ENCODE measurements at places on chromosomes 16 and 17. TPM values are rescaled to one million over a fixed set of nuclear protein-coding genes. Genes with fewer than 3 reads are reported as not detected.

DNA sequence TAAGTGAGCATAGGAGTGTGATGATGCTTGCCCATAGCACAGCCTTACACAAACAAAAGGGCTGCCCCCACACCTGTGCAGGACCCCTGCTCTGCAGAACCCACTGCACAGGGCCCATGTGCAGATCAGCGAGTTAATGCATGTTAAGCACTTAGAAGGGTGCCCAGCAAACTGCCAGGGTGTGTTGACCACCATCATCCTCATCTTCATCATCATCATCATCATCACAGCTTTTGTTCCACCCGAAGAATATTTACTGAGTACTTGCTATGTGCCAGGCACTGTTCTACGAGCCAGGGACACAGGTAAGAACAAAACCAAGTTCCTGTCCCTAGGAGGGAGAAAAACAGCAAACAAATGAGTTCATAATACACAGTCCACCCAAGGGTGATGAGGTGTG, 11.9 kb downstream of the WFDC1 start:
- no peak overlapping the region for H3K4me3 ChIP-seq
- peaks cover 16% of the 10 kb centered on the region for H3K4me1 ChIP-seq
- no peak for DNase-seq
- H3K36me3 ChIP-seq: no peaks in the 10 kb centered on the region
- peaks cover 26% of the 10 kb centered on the region for H3K27me3 ChIP-seq

- H3K36me3 ChIP-seq: no peaks in the 10 kb centered on the region
- H3K4me1 ChIP-seq: peaks cover 5% of the 10 kb centered on the region
- no peak for DNase-seq
- H3K27ac ChIP-seq: no peak overlapping the region
Observed at GRCh38 chr17:74282587-74283370, 8.7 kb downstream of the DNAI2 start.

DNA sequence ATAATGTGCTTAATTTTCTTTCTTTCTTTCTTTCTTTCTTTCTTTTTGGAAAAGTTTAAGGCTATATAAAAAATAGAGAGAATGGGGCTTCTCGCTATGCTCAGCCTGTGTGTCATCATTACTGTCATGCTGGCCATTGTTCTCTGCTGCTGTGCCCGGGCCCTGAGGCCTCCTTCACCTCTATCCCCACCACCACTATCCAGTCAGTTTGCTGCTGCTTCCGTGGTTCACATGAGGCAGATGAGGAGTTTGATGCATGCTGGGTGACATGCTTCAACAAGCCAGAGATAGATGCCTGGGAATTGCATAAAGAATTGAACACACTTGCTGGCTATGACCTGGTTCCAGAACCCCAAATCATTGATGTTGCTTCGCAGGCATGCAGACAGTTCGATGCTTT, 36.3 kb downstream of the PITPNC1 start:
- no peak for DNase-seq
- H3K27ac ChIP-seq: no peak overlapping the region
- H3K4me3 ChIP-seq: no peak overlapping the region
- no peaks in the 10 kb centered on the region for H3K27me3 ChIP-seq

DNA sequence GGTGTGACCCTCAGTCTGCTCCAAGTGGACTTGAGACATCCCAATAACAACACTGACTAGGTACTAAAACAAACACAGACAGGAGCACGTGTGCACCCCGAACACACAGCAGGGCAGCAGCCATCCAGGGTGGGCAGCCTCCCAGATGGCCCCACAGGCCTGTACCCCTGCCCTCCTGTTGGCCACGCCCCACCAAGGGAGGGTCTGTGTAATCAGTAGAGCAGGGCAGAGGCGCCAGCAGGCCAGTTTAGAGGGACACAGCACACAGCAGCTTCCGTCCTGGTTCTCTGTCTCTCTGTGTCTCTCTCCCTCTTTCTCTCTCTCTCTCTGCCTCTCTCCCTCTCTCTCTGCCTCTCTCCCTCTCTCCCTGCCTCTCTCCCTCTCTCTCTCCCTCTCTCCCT, 21.4 kb downstream of the ACTG1 start:
- no peak for DNase-seq
- peak overlapping the region; percentile 20 for H3K4me3 ChIP-seq
- peaks cover 36% of the 10 kb centered on the region for H3K4me1 ChIP-seq
- peak overlapping the region; percentile 51 for H3K27ac ChIP-seq

GRCh38 chr16:85675251-85675874, 13.4 kb downstream of the GINS2 start:
- no peak overlapping the region for H3K4me3 ChIP-seq
- no peak for DNase-seq
- H3K4me1 ChIP-seq: peaks cover 8% of the 10 kb centered on the region
- H3K36me3 ChIP-seq: peaks cover 28% of the 10 kb centered on the region
- no peaks in the 10 kb centered on the region for H3K27me3 ChIP-seq
- H3K27ac ChIP-seq: peak overlapping the region; percentile 25

GRCh38 chr17:8914554-8914953, 47.1 kb upstream of the PIK3R6 start:
- no peak overlapping the region for H3K27ac ChIP-seq
- H3K4me3 ChIP-seq: no peak overlapping the region
- H3K27me3 ChIP-seq: peaks cover 32% of the 10 kb centered on the region

- H3K4me3 ChIP-seq: peak overlapping the region; percentile 97
- H3K4me1 ChIP-seq: peaks cover 20% of the 10 kb centered on the region
- peaks cover 54% of the 10 kb centered on the region for H3K27me3 ChIP-seq
- no peak overlapping the region for H3K27ac ChIP-seq
- DNase-seq: no peak
Observed at GRCh38 chr17:60135951-60136666, 13.7 kb upstream of the CA4 start.

DNA sequence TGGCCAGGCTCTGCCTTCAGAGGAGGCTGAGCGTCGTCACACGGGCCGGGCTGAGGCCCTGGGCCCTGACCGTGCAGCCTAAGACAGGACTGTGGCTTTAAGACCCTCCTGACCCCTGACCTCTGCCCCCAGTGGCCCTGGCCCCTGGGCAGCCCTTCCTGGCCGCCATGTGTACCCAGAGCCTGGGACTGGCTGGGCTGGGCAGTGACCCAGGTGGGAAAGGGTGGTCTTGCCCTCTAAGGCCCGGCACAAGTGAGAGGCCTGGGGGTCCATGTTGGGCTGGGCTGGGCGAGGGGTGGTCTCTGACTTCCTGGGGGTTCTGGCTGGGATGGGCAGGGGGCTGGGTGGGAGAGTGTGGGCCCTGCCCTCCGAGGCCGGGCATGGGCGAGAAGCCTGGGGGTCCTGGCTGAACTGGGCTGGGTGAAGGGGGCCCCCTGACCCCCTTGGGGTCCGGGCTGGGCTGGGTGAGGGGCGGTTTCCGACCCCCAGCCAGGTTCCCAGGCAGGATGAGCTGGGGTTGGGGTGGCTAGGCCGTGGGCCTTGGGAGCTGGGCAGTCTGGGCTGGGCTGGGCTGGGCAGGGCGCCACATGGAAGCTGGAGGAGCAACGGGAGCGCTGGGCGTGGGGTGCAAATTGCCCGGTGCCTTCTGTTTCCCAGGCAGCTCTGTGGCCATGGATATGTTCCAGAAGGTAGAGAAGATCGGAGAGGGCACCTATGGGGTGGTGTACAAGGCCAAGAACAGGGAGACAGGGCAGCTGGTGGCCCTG, at the start of gene CDK3:
Gene CDK3, plus strand, starts transcription at position 101 of the 767 bp plus-strand sequence. Its CDS starts 571 bp downstream, at position 672.
- H3K4me3 ChIP-seq: no peak within 1 kb of the TSS
- DNase-seq: no peak
- peaks cover 8% of the 10 kb centered on the region for H3K36me3 ChIP-seq

- H3K36me3 ChIP-seq: no peaks in the 10 kb centered on the region
- DNase-seq: no peak
- H3K4me1 ChIP-seq: no peaks in the 10 kb centered on the region
- H3K27me3 ChIP-seq: peaks cover 74% of the 10 kb centered on the region
- H3K4me3 ChIP-seq: no peak overlapping the region
Observed at GRCh38 chr17:35554668-35555067, 6.0 kb downstream of the SLFN14 start.

- H3K27me3 ChIP-seq: peaks cover 83% of the 10 kb centered on the region
- H3K27ac ChIP-seq: no peak overlapping the region
- no peak for DNase-seq
- peaks cover 12% of the 10 kb centered on the region for H3K4me1 ChIP-seq
- H3K36me3 ChIP-seq: no peaks in the 10 kb centered on the region
Observed at GRCh38 chr17:38575781-38576180, 30.0 kb downstream of the SRCIN1 start.

- H3K27me3 ChIP-seq: no peaks in the 10 kb centered on the region
- no peak overlapping the region for H3K4me3 ChIP-seq
- no peaks in the 10 kb centered on the region for H3K4me1 ChIP-seq
- H3K36me3 ChIP-seq: peaks cover 16% of the 10 kb centered on the region
- DNase-seq: no peak
Observed at GRCh38 chr17:9487406-9487805, 88.2 kb downstream of the STX8 start.

- no peak overlapping the region for H3K27ac ChIP-seq
- no peaks in the 10 kb centered on the region for H3K36me3 ChIP-seq
- peaks cover 1% of the 10 kb centered on the region for H3K4me1 ChIP-seq
- H3K4me3 ChIP-seq: no peak overlapping the region
- DNase-seq: no peak
Observed at GRCh38 chr17:49266233-49266632, 35.6 kb upstream of the PHOSPHO1 start.

DNA sequence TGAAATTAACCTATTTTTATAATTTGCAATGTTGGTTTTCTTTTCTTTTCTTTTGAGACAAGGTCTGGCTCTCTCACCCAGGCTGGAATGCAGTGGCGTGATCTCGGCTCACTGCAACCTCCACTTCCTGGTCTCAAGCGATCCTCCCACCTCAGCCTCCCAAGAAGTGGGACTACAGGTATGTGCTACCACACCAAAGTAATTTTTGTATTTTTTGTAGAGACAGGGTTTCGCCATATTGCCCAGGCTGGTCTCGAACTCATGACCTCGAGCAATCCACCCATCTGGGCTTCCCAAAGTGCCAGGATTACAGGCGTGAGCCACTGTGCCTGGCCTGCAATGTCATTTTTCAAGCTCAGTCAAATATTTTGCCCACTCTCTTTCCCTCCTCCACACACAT, 36.0 kb downstream of the MYH11 start:
- no peaks in the 10 kb centered on the region for H3K36me3 ChIP-seq
- H3K4me3 ChIP-seq: no peak overlapping the region
- no peaks in the 10 kb centered on the region for H3K4me1 ChIP-seq
- no peak for DNase-seq
- H3K27me3 ChIP-seq: peaks cover 13% of the 10 kb centered on the region

DNA sequence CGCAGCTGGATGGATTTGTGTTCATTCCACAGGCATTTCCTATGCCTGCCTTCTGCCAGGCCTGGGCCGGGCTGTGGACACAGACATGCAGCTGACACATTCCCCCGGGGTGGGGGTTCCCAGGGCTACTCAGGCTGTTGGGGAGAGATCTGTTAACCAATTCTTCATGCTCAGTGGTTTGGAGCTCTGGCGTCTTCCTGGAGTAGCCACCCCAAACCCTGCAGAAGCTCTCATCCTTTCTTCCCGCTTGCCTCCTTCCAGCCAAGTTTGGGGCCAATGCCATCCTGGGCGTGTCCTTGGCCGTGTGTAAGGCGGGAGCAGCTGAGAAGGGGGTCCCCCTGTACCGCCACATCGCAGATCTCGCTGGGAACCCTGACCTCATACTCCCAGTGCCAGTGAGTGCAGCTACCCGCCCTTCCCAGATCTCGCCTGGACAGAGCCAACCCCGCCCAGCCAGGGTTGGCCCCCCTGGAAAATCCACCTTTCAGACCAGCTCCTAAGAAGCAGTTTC, 2.6 kb downstream of the ENO3 start:
- no peak for DNase-seq
- H3K36me3 ChIP-seq: no peaks in the 10 kb centered on the region
- H3K4me1 ChIP-seq: peaks cover 23% of the 10 kb centered on the region
- no peak overlapping the region for H3K4me3 ChIP-seq
- H3K27me3 ChIP-seq: no peaks in the 10 kb centered on the region

GRCh38 chr17:61174310-61174709, 225.3 kb upstream of the TBX2 start:
- H3K4me3 ChIP-seq: no peak overlapping the region
- H3K27ac ChIP-seq: no peak overlapping the region
- DNase-seq: no peak

- DNase-seq: no peak
- H3K27me3 ChIP-seq: no peaks in the 10 kb centered on the region
- peak overlapping the region; percentile 55 for H3K4me3 ChIP-seq
Observed at GRCh38 chr17:1959871-1960544, 65.1 kb downstream of the RTN4RL1 start.

- no peak overlapping the region for H3K27ac ChIP-seq
- DNase-seq: no peak
- peaks cover 17% of the 10 kb centered on the region for H3K4me1 ChIP-seq
- H3K27me3 ChIP-seq: no peaks in the 10 kb centered on the region
- H3K4me3 ChIP-seq: no peak overlapping the region
Observed at GRCh38 chr16:17330044-17330443, 140.7 kb downstream of the XYLT1 start.

The SRCIN1 gene
- 11.9 TPM for total RNA-seq

The PCGF2 gene
- 37.6 TPM for total RNA-seq

The GPR139 gene
- not detected for total RNA-seq

The TMEM11 gene
- total RNA-seq: 33.4 TPM

The PRSS21 gene
- not detected for total RNA-seq

The TMEM100 gene
- 21.4 TPM for total RNA-seq

The INPP5K gene
- 29.7 TPM for total RNA-seq

The RRAD gene
- total RNA-seq: 2.5 TPM

The KRTAP1-5 gene
- not detected for total RNA-seq

The SNAI3 gene
- 0.79 TPM for total RNA-seq
